Calu3 (cell line): ENCODE measurements at places on chromosomes 5 and 9.

GRCh38 chr5:10875201-10875768 is 114.3 kb upstream of the DAP start:
- no peak for DNase-seq

DNA sequence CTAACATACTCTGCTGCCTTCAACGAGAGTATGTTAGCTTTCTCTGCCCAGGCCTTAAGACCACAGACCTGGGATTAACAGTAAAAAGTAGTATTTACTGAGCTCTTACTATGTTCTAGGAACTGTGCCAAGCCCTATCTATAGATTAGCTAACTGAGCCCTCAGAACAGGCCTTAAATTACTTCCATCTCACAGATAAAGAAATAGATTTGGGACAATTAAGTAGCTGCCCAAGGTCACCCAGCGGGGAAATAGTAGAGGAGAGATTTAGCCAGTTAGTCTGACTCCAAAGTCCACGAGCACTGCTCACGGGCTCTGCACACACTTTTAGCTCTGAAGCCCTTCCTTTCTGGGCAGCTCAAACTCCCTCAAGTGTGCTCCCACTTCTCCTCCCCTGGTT is 64.5 kb upstream of the EQTN start:
- DNase-seq: no peak

DNA sequence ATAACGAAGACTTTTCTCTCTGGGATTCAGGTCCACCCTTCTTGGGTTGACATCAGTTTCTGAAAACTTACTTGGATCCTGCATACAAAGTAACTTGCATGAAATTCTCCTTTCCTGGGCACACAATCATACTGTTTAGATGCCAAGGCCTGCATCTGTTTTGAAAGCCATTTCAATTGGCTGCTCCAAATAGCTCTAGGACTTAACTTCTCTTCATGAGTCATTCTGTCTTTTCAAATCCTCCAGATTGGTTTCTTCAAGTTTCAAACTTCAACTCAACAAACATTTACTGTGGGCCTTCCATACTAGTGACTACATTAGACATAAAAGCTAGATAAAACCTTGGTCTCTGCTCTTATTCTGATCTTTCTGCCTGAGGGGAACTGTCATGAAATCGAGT is 54.8 kb upstream of the HMHB1 start:
- no peak for DNase-seq

GRCh38 chr5:147208134-147208533 is 26.7 kb upstream of the STK32A start:
- DNase-seq: no peak

DNA sequence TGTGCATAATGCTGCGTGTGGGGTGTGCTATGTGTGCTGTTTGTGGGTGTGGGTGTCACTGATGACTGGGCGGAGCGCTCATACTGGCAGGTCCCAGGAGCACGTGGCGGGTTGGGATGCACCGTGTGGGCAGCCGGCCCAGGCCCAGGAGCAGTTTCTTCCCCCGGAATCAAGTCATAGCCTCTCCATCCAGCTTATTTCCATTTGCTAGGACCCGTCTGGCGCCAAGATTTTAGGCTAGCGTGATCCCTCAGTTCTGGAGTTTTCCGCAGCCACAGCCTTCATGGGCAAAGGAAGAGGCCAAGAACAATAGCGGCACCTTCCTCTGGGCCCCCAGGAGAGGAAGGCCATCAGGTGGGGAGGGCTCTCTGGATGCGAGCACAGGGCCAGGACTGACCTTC is 43.3 kb upstream of the NEURL1B start:
- DNase-seq: no peak

DNA sequence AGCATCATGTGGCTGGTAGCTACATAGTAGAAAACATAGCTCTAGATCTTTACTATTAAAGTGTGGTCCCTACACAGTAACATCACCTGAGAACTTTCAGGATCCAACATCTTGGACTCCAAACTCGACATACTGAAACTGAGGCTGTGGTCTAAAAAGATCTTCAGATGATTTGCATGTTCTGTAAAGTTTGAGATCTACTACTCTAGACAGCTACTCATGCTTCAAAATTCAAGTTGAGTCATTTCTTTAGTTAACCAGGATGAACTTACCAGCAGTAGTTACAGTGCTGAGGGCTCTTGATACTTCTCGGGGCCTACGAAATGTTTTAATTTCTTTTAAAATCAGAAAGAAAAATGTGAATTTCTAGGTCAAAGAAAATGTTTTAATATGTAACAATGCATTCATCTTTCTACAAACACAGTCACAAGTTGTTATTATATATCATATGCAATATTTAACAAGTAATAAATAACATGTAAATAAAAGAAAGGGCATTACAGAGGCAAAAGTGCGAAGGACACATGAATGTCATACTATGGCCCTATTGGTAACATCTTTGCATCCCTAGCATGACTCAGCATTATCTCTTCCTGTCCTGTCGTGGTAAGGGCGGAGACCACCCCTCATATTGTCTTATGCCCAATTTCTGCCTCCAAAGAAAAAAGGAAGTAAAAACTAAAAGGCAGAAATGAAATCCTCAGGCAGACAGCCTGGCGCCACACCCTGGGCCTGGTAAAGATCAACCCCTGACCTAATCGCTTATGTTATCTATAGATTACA is 563.9 kb upstream of the TLE4 start:
- no peak for DNase-seq

- DNase-seq: peak; percentile 42
Observed at GRCh38 chr5:148687427-148687826, 33.1 kb upstream of the HTR4 start.

GRCh38 chr5:110735556-110735955 is 3.3 kb upstream of the SLC25A46 start:
- DNase-seq: no peak

DNA sequence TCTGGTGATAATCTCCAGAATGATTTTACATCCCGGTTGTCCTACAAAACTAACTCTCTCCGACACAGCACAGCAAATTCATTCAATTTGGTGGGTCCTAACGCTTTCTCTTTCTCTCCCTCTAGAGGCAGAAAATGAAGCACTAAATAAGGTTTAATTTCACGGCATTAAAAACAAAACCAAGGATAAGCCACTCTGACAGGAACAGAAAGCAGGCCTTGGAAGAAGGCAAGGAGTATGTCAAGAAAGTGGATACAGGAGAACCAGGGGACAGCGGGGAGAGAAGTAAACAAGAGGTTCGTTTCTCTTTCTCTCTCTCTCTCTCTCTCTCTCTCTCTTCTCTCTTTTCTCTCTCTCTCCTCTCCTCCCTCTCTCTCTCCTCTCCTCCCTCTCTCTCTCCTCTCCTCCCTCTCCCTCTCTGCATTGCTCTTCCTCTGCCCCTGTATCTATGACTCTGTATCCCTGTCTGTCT is 49.8 kb downstream of the EBF1 start:
- no peak for DNase-seq

GRCh38 chr9:91757782-91758181 is 192.2 kb downstream of the ROR2 start:
- no peak for DNase-seq

DNA sequence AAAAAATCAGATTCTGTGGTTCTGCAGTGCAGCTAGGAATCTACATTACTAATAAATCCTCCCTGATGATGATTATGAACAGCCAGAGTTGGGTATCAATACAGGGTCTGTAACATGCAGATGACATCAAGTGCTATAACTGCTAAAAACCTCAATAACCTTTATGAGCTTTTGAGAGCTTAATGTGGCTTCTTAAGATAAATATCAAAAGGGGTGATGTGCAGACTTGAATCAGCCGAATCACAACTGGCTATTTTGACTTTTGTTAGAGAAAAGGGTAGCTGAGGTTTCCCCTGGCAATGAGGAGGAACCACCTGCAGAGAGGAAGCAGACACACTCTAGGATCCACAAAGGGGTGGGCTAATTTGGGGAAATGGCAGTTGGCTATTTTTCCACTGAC is 30.2 kb downstream of the CAPSL start:
- DNase-seq: no peak

GRCh38 chr5:27048510-27048909 is 10.1 kb upstream of the CDH9 start:
- no peak for DNase-seq

GRCh38 chr5:156991714-156992113 is 28.7 kb upstream of the TIMD4 start:
- peak; percentile 10 for DNase-seq

- DNase-seq: no peak
Observed at GRCh38 chr5:95274011-95274410, 10.9 kb downstream of the MCTP1 start.

DNA sequence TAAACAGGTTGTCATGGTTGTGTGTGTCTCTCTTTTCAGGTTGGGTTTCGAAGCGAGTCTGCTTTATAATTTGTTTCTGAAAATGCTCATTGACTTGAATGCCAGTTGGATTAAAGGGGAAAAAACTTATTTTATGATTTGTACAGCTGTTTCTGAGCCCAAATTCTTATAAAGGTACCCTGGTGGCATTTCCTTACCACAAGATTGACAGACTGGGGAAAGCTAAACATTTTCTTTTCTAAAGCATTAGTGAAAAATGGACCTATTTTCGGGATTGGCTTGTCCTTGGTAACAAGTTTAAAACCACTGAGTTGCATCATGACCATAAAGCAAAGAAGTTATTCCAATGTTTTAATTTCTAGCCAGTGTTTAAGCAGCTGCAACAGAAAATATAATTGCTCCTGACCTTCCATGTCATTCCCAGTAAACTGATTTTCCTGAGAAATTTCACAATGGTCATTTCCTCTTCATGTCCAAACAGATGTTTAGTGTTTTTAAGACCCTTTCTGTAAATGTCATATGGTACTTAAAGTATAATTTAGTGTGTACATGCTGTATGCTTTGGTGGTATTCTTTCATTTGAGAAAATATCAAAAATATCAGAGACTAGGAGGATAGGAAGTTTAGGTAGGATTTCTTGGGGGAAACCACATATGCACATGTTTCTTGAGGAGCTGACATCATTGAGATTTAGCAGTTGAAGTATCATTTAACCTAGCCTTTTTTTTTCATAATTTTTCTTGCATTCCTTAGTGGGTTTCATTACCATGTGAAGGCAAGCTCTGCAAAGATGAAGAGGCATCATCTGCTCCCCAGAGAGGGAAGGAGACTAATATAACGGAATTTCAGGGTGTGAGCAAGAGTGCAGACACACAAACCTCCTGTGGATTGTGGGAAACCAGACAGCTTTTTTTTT is 667.1 kb upstream of the RGMB start:
- DNase-seq: no peak

- DNase-seq: no peak
Observed at GRCh38 chr5:80101993-80102392, 66.8 kb downstream of the THBS4 start.

- DNase-seq: no peak
Observed at GRCh38 chr5:95022967-95023695, 261.8 kb downstream of the MCTP1 start.
